ENCODE measurements at places on chromosomes 2 and 18.

GRCh38 chr2:15677141-15677843 lies 85.6 kb downstream of the DDX1 start:
- DNase-seq, result no peak

DNA sequence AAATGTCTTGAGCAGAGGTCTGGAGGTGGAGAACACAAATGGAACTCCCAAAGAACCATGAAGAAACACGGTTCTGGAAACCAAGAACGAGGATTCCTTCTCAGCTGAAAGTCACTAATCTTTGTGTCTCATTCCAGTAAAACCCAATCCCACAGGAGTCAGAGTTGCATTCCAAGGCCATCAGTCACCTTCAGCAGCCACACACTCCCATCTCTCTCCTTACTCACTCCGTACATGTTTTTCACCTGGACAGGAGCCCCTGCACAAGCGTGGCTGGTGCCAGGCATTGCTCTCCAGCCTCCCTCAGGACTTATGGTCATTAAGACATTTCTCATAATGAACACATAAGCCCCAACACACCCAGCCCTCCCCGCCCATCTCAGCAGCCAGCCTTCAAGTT lies 175.4 kb upstream of the SIX2 start:
- no peak for DNase-seq

DNA sequence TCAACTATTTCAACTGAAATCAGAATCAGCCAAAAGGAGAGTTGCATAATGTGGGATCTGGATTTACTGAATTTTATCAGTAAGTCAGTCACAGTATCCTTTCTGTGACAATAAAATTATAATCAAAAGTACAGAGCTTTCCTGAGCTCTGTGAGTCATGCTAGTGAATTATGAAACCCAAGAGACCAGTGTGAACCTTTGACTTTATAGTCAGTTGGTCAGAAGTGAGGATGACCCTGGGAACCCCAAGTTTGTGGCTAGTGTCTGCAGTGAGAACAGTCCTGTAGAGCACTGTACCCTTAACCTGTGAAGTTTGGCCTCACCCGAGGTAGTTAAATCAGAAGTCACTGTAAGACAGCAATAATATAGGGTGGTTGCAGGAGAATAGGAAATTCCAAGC lies 381.7 kb downstream of the CDH19 start:
- no peak for DNase-seq

DNA sequence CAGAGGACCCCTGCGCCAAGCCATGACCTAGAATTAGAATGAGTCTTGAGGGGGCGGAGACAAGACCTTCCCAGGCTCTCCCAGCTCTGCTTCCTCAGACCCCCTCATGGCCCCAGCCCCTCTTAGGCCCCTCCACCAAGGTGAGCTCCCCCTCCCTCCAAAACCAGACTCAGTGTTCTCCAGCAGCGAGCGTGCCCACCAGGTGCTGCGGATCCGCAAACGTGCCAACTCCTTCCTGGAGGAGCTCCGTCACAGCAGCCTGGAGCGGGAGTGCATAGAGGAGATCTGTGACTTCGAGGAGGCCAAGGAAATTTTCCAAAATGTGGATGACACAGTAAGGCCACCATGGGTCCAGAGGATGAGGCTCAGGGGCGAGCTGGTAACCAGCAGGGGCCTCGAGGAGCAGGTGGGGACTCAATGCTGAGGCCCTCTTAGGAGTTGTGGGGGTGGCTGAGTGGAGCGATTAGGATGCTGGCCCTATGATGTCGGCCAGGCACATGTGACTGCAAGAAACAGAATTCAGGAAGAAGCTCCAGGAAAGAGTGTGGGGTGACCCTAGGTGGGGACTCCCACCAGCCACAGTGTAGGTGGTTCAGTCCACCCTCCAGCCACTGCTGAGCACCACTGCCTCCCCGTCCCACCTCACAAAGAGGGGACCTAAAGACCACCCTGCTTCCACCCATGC lies 3.0 kb downstream of the PROC start:
- no peak for DNase-seq

DNA sequence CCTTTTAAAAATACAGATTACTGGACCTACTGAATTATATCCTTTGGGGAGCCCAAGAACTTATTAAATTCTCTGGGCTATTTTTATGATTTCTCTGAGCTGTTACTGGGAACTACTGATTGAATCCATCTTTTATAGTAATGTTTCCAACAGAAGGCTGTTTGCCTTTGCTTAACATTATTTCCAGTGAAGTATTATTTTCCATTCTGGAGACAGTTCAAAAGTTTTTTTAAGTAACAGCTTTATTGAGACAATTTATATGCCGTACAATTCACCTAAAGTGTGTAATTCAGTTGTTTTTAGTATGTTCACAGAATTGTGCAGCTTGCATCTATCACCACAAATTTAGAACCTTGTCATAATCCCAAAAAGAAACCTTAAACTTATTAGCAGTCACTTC lies 100.6 kb downstream of the BABAM2 start:
- no peak for DNase-seq

- no peak for DNase-seq
These were observed 8.8 kb upstream of the FZD7 start for GRCh38 chr2:202024871-202025270.

- DNase-seq, result no peak
These were observed 911.4 kb upstream of the ZEB2 start for GRCh38 chr2:145431181-145431951.

DNA sequence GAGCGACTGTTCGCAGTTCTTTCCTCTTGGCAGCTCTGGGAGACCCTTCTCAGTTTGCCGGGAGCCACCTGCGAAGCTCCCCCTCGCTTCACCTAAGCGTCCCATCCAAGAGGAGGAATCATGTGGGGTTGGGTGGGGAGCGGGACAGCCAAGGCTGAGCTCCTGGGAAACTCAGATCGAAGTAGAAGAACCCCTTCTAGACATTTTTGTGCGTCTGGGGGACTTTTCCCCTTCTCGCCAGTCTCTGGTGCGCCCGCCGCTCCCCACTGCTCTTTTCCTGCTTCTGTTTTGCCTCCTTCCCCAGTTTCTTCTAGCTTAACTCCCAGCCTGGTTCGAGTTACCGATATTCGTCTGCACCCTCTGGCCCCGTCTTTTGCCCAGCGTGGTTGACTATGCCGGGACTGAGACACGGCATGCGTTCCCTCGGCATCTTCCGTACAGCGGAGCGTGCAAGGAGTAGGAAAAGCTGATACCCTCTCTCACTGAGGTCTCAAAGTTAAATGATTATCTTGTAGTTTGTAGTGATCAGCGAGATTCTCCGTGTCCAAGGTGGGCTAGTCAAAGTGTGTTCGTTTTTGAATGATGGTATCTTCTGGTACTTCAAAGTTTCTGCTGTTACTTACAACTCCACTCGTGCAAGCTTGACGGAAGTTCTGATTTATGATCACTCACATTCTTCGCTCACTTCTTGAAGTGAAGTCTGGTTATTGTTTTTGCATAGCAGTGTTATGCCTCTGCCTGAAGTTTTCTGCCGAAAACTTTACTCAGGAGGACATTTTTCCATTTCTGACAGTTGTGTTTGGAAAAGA lies 664 bp downstream of the CAMKMT start:
- no peak for DNase-seq

GRCh38 chr2:12796657-12797056 lies 79.9 kb downstream of the TRIB2 start:
- no peak for DNase-seq

DNA sequence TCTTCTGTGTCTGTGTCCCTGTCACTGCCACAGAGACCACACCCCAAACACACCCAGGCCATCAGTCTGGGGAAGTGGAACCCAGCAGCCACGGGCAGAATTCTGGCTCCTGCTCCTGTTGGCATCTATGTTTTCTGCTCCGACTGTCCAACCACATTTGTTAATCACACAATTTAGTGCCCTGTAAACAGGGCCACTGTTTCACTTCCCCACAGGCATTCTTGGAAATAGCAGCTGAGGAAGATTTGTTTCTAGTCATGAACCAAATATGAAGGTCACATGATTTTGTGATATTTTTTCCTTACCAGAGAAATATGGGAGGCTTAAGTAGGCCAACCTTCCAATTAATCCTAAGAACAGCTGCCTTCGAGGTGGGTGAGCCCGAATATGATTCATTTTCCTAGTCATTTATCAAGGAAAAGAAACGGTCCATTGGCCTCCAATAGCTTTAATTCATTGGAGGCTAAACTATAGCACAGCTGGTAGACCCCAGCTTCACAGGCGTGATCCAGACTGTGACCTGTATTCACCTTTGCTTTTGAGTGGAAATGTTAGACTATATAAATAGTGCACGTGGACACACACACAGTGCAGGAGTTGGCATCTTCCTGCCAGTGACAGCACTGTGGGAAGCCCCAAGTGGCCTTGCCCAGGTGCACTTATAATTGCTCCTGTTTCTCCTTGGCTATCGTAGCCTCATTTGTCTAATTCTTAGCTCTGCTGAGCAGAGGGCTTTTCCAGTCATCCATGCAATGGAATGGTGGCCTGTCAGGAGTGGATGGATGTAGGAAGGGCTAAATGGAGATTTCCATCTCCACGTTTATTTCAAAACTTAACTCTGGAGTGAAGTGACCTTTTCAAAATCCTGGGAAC lies 267.9 kb downstream of the LPIN1 start:
- no peak for DNase-seq

DNA sequence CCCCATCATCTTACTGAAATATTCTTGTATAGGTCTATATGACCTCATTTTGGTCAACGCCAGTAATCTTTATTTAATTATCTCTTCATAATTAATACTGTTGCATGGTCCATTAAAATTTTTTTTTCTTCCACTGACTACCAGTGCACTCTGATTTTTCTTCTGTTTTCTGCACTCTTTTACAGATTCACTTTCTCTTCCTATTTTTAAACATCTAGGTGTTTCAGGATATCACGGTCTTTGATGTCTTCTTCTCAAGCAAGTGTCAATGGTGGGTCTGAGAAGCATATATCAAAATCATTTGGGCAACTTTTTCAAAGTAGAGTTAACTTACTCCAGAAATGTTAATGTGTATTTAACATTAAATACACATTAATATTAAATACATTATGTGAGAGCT lies 51.4 kb downstream of the CCDC141 start:
- no peak for DNase-seq

- DNase-seq, result no peak
These were observed 481.0 kb downstream of the TNS1 start for GRCh38 chr2:217521820-217522219.

DNA sequence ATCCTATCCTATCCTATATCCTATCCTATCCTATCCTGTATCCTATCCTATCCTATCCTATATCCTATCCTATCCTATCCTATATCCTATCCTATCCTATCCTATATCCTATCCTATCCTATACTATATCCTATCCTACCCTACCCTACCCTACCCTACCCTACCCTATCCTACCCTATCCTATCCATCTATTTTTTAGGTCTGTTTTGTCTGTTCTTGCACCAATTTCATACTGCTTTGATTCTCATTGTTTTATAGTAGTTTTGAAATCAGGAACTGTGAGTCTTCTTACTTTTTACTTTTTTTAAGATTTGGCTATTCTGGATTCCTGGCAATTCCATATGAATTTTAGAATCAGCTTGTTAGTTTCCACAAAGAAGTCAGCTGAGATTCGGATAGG lies 118.5 kb downstream of the TGFA start:
- DNase-seq, result no peak

DNA sequence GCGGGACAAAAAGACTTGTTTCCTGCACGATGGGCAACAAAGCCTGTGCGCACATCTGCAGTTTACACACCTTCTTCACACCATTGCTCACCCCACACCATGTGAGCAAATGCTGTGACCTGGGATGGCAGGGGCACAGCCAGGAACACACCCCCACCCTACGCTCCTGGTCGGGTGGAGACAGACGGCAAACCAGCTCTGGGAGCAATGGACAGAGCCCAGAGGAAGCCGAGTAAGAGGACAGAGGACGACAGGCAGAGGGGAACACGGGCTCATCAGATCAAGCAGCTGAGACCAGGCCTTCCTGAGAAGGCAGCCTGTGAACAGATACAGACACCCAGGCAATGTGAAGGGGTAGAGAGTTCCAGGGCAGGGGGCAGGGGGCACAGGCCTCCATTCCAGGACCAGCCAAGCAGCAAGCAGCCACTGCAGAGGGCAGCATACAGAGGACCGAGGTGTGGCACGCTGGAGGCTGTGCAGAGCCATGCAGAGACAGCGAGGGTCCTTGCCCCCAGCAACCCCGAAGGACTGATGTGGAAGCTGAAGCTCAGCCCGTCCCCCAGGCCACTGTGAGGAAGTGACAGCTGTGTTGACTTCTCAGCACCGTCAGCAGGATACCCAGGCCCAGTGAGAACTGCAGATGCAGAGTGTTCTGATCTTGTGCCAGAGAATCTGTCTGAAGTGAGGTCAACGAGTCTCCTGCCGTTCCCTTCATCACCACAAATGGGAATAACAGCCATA lies 46.2 kb downstream of the PARD6G start:
- DNase-seq, result no peak

DNA sequence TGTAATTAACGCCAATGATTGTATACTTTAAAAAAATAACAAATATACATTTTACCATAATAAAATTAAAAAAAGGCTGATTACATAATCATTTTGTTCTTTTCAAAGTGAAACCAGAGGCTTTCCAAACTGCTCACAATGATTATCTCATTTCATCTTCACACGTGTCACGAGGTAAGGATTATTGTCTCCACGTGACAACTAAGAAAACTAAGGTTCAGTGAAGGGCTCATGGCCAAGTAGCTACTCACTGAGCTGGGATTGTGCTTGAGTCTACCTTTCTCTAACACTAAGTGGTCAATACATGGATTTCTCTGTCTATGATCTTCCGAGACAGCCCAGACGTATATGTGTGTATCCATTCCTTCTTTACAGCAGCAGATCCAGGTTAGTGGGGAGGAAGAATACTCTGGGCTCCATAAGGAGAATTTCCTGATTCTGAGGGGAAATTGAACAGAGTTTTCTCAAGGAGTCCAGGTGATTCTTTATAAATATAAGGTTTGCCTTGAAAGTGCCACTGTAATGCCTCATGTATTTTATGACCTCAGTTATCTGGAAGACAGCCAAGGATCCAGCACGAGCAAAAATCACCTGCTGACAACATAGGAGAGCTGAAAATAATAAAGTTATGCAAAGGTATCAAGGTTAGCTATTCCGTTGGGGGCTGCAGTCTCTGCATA lies 25.6 kb upstream of the ACSL3 start:
- no peak for DNase-seq

GRCh38 chr2:133957724-133958480 lies 296.0 kb upstream of the MGAT5 start:
- no peak for DNase-seq

DNA sequence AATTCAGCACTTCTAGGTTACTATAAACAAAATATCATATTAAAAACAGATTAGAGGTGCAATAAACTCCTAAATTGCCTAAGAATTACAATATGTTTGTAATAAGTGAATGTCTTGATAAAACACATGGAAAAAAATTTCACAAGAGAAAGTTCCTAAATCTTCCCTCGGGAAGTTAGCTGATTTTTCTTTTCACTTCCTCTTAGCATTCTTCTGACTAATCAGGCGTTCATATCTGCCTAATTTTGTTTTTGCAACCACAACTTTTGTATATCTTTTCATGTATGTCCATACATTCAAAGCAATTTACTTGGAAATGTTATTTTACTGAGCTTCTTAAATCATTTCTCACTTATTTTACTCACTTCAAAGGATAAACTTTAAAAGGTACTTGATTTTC lies 88.5 kb downstream of the RTTN start:
- no peak for DNase-seq

Measured in stimulated activated CD4-positive, alpha-beta T cell treated with anti-CD3 and anti-CD28 coated beads, TNF-alpha, amount 100 ng/mL, for 1 hour (primary cell).